Left renal cortex interstitium (tissue), 4 donors: ENCODE measurements at places on chromosomes 12 and 14. TPM values are rescaled to one million over a fixed set of nuclear protein-coding genes. Genes with fewer than 3 reads are reported as not detected.

- no peak for DNase-seq
Measured at GRCh38 chr14:32702562-32702961, 236.1 kb upstream of the NPAS3 start.

The SYT10 gene
- 0.60 TPM for polyA plus RNA-seq

The FGD6 gene
- polyA plus RNA-seq: 11.8 TPM

DNA sequence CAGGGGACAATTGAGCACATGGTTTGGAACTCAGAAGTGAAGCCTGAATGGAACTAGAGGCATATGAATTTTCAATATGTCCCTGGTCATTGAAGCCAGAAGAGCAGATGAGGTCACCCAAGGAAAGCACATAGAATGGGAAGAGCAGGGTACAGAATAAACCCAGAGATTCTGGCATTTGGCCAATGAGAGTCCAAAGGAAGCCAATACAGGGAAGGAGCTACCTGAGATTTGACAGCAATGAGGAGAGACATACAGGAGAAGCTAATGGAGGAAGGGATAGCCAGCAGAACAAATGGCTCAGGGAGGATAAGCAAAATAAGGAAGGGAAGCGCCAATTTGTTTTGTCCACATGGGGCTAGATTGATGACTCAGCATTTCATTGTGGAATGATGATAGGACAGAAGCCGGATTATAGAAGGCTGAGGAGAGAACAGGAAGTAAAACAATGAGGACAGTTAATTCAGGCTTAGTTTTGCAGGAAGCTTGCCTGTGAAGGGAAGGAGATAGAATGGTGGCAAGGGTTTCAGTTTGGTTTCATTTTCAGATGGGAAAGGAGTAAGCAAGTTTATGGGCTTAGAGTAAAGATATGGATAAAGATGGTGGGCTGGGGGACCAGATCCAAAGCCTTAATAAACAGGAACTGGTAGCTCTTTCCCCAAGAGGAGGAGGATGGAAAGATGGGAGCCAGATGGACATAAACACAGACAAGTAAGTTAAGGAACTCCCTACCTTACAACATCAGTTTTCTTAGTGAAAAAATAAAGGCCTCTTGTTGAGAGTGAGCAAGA, 3.2 kb upstream of the SPTSSA start:
- no peak for DNase-seq

DNA sequence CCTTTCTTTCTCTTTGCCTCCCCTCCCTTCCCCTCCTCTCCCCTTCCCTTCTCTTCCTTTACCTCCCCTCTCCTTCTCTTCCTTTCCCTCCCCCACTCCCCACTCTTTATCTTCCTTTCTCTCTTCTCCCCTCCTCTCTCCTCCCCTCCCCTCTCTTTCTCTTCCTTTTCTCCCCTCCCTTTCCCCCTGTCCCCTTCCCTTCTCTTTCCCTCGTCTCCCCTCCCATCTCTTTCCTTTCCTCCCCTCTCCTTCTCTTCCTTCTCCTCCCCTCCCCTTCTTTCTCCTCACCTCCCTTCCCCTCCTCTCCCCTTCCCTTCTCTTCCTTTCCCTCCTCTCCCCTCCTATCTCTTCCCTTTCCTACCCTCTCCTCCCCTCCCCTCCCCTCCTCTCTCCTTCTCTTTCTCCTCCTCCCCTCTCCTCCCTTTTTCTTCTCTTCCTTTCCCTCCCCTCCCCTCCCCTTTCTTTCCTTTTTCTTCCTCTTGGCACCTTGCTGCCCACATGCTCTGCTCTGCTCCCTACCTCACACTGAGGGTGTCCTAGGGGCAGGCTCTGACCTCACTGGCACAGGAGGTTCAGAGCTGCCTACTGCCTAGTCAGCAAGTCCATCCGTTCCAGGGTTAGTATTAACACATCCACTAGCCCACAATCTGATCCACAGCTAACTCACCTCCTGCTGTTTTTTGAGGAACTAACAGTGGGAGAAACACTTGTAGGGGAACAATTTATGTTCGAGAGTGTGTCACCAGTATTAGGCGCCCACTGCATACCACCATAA, 101.0 kb downstream of the NUAK1 start:
- DNase-seq: no peak

The RASAL1 gene
- 12.3 TPM for polyA plus RNA-seq

The POTEG gene
- polyA plus RNA-seq: 0.14 TPM

DNA sequence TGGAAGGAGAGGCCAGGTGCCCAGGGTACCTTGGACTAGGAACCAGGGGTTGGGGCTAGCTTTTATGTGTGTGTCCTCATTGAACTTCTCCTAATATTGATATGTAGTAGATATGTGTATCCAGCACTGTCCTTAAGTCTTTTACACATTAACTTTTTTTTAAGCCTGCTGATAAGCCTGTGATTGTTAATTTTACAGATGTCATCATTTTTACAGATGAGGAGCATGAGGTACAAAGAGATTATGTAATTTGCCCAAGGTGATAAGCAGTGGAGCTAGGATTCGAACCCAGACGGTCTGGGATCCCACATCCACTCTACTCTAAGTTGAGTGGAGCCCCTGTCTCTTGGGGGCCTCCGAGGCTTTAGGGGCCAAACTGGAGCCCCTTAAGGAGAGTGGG, 10.2 kb upstream of the NR4A1 start:
- no peak for DNase-seq

GRCh38 chr12:58105225-58106119, 164.1 kb downstream of the ATP23 start:
- DNase-seq: no peak

- DNase-seq: no peak
Measured at GRCh38 chr14:99347561-99347960, 75.6 kb upstream of the BCL11B start.
